ENCODE measurements at places on chromosomes 5 and 9.

DNA sequence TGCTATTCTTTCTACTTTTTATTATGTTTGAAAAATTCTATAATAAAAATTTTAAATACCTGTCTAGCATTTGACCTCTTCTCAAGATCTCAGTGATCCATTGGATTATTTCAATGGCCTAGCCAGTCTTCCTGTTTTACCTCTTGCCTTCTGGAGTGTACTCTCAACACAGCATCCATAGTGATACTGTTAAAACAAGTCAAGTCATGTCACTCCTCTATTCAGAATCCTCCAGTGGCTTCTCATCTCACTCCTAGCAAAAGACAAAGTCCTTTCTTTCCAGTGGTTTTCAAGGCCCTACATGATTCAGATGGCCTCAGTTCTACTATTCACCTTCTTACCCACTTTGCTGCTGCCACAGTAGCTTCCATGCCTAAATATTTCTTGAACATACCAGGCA is 1.8 kb downstream of the MARVELD2 start:
- DNase-seq, result no peak

DNA sequence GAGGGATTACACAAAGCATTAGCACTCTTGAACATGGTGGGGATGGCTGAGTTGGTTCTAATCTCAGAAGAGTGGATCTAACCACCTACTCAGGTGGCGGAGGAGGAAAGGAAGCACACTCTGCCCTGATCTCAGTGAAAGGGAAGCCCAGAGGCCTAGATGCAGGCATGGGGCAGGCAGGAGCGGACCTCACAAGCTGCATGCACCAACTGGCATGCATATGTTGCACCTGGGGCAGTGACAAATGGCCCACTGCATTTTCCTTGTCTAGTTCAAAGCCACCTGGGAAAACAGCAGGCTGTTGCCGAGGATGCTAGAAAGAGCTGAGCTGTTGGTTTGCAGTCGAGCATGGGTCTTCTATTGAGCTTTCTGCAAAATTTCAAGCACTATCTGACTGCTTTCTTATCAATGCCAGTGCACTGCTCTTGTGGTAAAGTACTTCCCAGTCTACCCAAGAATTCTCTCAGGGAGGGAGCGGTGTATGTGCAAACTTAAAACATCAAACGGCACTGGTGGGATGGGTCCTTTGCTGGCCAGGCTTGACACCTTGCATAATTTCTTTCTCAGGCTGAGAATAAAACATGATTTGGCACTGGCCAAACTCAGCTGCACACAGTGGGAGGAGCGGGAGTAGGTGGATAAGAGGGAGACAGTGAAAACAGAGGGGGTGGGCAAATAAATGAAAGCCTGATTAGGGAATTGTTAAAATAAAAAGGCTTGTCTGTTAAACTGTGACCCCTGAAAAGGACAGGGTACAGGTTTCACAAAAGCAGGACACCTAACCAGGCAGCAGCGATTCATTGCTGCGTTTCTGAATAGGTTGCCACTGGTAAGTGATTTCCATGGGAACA is 108.9 kb downstream of the MARCHF3 start:
- DNase-seq, result no peak

DNA sequence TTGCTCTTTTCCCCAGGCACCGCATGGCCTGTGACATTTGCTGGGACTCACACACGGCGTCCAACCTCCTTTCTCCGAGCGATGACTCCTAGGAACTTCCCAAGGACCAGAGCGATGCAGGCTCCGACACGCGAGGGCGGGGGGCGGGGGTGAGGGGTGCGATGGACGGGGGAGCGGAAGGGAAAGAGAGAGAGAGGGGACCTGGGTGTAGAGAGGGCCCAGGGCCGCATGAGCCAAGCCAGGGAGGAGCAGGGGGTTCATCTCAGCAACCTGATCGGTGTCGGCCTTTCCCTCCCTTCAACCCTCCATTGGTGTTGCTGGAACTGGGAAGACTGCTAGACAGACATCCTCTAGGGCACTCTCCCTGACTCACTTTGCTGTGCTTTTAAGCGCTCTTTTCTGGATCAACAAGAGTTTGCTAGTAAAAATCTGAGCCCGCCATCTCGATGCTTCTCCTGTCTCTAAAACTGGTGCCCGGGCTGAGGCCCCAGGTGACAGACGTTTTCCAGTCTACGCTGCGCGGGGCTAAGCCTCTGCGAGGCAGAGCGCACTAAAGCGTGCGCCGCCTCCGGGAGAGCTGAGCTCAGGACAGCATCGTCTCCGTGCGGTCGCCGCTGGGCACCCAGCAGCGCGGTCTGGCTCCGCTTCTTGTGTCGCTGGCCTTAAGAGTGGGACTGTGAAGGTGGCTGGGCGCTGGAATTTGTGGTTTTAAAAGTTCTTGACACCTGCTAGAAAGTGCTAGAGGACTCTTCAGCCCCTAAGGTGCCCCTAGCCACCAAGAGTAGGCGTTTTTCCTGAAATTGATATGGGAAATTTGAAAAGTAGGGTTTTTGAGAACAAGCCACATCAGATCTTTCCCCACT is 1.0 kb upstream of the TSLP start:
- no peak for DNase-seq

GRCh38 chr5:40210694-40211093 is 469.0 kb upstream of the PTGER4 start:
- DNase-seq, result no peak

DNA sequence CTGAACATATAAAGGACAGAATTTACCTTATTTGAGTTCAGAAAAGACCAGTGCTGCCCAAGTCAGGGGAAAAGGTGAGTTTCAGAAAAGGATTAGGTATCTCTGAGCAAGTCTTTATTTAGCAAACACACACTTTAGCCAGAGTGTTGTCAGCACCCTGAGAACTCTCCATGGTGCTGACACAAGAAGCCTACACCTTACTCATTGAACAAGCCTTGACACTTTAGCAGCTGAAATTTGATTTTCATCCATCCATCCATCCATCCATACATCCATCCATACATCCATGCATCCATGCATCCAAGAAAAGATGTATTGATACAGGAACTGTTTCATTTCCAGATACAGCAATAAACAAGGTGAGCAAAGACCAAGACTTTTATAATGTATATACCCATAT is 311.2 kb downstream of the TRIM32 start:
- DNase-seq, result no peak

DNA sequence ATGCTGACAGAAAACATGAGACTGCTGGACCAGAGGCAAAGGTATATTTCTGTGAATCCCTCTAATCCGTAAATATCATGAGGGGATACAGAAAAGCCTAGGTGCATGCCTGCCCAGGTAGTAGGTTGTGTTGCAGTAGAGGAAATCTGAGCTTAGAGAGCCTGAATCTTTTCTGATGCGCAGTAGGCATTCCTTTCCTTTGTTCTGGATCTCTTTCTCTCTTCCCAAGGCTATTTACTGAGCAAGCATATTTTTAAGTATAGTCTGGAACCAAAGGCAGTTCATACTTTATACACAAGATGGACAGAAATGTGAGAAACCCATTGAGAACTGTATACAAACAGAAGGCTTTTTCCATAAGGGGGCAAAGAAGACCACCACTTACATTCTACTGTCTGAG is 359.3 kb downstream of the TMEM161B start:
- DNase-seq, result no peak

DNA sequence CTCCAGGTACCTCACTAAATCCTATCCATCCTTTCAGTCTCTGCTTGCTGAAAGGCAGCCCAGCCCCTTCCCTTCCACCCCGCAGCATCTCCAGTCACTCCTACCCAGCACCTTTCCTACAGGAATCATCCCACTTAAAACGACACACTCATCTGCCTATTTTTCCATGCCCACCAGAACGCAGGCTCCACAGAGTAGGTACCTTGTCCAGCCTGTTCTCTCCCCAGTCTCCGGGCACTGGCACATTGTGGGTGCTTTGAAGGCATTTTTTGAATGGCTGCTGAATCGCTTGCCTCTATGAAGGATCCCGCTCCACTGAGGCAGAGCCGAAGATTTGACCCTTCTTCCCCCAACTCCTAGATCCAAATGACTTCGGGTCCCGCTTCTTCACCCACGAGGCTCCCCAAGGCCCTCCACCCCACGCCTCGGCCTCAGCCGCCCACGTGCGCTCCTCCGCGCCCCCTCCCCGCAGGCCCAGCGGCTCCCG is 15.6 kb downstream of the LHX6 start:
- DNase-seq, result no peak

DNA sequence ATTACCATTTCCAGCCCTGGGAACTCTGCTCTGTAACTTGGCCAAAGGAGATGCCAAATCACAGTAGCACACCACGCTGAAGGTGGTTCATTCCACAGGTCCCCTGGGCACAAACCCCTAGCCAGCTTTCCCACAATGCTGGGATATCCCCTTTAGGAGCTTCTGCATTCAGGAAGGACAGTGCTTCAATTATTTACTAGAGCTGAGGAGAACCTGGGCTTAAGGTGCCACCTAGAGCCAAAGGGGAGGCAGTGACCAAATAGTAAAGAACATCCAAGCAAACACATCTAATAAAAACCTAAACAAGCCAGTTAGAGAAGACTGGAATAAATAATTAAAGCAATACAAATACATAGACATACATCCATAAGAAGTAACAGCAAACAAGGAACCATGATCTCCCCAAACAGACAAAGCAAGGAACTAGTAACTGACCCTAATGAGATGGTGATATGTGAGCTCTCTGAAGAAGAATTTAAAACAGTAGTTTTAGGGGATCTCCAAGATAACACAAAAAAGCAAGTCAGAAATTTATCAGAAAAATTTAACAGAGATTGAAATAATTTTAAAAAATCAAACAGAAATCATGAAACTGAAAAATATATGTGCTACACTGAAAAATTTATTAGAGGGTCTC is 14.6 kb downstream of the KIF4B start:
- DNase-seq, result no peak

DNA sequence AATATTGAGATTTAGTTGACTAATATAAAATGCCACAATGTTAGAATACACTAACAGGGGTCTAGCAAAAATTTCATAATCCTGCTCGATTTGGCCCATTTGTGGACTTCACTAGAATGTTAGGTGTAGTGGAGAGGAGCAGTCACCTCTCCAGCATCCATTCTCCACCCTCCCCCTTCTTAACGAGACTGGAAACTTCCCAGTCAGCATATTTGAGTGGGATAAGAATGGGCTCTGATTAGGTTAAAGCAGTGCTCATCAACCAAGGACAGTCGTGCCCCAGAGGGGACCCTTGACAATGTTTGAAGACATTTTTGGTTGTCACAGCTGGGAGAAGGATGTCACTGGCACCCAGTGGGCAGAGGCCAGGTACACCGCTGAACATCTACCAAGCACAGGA is 46.7 kb downstream of the FANCC start:
- DNase-seq, result no peak

DNA sequence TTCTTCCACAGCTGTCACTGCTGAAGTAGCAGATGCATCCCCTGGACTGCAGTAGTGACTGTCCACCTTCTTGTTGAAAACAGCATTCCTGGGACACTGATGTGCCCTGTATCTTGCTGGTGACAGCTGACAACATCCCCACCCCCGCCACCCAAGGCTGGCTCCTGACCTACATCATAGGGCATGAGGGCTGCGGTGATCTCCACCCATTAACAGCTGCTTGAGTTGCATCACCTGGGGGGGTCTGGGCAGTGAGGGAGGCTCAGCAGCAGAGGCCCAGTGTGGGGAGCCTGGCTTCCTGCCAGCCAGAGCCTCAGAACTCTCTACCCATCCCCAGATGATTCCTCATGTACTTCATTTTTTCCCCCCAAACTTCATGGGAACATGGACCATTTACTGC is 4.1 kb downstream of the PRUNE2 start:
- no peak for DNase-seq

DNA sequence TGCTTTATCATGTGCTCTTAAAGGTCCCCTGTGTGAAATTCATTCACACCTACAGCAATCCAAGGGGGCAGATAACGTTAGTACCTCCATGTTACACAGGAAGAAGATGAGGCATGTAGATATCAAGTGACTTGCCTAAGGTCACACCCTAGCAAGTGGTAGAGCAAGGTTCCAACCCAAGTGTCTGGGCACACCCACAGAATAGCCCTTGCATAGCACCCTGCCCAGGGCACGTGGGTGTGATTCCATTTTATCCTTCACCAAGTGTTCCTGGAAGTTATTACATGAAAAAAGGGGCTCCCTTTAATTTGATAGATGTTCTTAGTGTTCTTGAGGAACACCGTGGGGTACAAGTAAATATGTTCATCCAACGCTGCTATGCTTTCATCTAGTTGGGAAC is 4.9 kb downstream of the TMEM171 start:
- DNase-seq, result no peak
